ENCODE measurements at places on chromosomes 6 and 20.

DNA sequence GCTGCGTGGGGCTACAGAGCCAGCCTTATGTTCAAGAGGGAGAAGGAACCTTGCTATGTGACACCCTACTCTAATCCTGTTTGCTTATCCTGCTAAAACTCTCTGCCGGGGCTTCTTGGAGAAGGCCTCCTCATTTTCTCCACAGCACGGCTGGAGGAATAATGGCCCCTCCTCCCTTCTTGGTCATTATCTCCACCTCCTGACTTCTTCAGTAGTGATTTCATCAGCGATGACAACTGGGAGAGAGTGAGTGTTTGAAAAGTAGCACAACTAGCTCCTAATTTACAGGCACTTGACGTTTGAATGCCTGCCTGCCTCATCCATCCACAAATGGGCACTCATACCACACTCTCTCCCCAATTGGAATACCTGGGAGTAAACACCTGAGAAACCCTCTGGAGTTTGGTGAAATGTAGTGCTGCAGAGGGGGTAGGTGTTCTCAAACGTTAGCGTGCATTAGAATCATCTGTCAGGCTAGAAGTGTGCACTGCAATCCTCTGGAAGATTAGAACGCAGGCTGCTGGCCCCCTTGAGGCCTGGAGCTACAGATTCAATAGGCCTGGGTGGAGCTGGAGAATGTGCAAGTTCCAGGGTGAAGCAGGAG is 148.5 kb downstream of the FOXC1 start:
- no peak for DNase-seq

DNA sequence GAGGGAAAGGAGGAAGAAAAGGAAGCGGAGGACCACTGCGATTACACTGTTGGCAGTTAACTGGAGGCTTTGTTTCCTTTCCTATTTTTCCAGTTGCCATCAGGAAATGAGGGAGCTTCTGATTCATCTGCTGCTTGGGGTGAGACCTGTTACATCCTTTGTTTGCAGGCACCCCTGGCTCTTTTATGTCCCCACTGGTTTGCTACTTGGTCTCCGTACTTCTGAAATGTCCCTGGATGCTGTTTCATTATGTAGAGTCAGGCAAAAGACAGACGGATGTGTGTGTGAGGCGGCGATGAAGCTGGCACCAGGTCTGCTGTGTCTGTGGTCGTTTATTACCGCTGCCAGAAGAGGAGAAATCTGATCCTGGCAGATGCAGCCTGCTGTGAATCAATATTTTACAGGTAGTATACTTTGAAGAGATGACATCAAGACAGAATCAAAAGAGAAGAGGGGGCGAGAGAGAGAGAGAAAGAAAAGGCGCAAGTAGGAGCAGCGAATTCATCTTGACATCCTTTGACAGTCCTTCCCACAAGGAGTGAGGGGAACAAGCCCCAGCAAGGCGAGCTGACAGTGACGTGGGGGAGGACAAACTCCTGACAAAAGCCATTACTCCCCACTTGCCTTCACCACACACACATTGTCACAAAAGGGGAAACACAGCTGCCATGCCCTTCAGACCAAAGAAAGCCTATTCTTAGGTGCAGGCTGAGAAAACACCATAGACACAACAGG is 145.9 kb upstream of the FBXL4 start:
- no peak for DNase-seq

GRCh38 chr20:10675450-10675848 is 1.6 kb upstream of the JAG1 start:
- DNase-seq = no peak

GRCh38 chr20:32474967-32475811 is 109.9 kb downstream of the NOL4L start:
- DNase-seq = no peak

GRCh38 chr20:59018817-59019216 is 412 bp upstream of the TUBB1 start:
- DNase-seq = no peak

DNA sequence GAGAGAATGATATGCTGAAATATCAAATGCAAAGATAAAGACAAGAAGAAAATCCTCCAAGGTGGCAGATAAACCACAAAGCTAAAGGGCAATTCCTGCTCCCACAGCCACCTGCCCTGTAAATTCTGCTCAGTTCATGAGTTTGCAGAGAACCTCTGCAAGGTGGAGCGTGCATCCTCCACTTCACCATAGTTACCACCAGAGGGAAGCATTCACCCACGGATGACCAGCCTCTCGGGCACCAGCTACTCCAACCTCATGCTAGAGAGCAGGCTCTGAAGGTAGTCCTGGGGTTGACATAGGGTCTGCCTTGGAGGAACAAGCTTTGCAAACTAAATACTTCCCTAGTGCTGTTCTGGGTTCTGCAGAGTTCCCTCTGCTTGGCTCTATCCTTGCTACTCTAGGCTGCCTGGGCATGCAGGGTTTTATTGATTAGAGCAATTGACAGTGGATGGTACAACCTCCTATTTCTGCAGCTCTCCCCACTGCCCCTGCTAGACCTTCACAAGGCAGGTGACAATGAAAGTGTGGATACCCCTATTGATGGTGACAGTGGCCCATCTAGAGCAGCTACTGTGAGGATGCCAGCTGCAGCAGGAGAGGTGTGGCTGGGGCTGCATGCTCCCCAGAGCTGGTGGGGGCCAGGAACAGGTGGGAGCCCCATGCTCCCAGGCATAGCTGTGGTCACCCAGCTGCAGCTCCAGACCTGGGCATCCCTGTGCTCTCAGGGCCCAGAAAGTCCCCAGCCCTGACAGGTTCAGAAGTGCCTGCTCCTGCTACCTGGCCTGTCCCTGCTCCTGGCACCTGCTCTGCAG is 51.1 kb downstream of the GGTLC1 start:
- DNase-seq = no peak

- DNase-seq = no peak
These were observed 646 bp downstream of the HMGA1 start for GRCh38 chr6:34237316-34237721.

GRCh38 chr6:20291764-20292580 is 79.7 kb upstream of the MBOAT1 start:
- peak; percentile 71 for DNase-seq

DNA sequence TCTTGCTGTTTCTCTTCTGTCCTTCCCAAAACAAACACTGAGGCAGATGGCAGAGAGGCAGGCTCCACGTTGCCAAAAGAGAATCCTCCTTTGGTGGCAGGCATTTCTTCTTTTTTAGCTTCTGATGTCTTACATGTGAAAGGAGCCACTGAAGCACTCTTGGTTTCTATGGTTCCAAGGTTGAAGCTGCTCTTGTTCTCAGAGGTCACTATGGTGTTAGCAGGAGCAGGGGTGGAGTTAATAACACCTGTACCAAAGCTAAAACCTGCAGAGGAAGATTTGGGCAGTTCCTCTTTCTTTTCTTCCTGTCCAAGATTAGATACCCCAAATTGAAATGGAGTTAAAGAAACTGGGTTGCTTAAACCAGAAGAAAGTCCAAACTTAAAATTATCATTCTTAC is 28.8 kb downstream of the FAM8A1 start:
- DNase-seq = no peak

DNA sequence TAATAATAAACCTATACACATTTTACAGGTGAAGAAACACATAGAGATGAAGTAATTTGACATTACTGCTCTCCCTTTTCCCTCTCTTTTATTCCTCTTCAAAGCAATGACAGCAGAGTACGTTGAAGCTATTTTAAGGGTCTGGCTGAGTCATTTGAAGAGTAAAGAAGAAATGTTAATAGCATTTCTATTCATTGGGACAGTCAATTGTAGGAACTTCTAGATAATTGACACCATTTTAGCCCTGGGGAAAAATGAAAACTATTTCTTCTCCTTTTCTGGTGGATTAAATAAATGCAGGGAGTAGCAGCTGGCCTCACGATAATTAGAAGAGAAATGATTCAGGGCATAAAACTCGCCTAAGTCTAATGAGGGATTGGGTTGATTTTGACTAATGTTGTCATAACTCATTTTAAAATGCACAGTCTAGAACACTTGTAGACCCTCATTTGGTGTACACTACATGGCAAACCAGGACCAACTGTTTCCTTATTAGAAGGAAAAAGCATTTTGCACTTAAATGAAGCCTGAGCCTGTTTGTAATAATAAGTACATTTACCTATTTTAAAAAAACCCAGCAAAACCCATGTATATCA is 48.1 kb downstream of the RIPOR2 start:
- DNase-seq = no peak

DNA sequence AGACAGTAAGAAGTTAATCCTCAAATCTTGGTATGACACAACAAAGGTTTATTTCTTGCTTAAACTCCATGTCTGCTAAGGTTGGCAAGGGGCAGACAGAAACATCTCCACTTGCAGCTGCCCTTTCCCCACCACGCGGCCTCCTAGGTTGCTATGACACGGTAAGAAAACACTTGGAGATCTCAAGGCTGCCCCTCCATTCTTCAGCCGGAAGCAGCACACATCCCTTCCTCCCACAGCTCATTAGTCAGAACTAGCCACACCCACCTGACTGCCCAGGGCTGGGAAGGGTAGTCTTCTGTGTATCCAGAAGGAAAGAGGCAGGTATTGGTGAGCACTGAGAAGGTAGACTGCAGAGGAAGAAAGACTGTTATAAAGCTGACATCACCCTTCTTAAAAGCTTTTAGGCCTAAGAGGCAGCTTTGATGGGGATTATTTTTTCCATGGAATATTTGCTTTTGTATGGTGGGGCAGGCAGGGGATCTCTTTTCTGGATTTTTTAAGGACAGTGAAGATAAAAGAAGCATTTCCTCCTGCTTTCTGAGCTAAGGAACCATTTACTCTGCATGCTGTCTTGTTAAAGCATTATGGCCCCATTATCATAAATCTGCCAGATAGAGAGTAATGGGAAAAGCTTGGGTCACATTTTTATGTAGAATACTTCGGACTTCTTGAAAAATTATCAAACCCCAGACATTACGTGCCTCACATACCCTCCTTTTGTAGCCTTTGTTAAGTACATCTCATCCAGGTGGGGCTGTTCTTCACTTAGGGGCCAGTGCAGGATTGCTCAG is 41.6 kb downstream of the MRAP2 start:
- DNase-seq = no peak

DNA sequence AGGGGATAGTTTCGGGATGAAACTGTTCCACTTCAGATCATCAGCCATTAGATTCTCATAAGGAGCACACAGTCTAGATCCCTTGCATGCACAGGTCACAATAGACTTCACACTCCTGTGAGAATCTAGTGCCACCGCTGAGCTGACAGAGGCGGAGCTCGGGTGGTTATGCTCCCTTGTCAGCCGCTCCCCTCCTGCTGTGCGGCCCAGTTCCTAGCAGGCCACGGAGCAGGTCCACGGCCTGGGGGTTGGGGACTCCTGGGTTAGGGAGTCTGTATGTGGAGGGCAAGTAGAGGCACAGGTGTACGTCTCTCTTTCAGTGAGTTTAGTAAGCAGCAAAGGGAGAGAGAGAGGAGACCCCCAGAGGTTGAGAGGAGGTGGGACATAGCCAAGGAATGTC is 30.5 kb upstream of the MDFI start:
- no peak for DNase-seq

DNA sequence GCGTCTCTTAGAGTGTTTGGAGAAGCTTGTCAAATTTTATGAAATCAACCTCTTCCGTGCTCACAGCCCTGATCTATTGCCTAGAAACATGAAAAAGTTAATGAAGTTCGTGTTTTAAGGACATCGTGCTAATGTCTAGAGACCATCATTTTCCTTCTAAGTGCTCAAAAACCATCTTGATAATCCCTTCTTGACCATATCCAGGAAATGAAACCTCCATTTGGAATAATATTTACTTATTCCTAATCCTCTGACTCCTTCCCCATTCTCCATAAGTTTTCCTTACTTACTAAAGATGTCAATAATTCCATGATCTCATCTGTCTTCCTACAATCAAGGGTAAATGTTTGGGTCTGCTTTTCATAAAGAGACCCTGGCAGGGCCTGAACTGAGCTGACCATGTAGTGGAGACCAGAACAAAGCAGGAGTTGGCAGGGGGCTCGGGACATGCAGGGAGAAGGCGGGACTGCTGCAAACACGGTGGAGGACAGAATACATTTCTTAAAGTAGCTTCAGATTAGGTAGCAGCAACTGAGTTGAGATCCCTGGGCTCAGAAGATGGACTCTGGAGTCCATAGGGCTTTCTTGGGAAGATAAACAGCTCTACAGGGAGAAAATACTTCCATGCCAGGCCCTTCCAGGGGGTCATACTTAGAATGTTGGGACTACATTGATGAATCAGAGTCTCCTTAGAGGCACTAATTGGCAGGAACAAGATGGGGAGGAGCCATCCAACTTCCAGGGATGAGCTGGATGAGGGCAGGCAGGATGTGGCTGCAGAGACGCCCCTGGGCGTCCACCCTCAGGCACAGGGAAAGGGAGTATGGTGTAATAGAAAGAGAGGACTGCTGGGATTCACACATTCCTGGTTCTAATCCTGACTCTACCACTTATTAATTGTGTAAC is 100.7 kb downstream of the RIN2 start:
- DNase-seq = no peak

GRCh38 chr6:158744986-158745430 is 74.2 kb downstream of the EZR start:
- DNase-seq = no peak

DNA sequence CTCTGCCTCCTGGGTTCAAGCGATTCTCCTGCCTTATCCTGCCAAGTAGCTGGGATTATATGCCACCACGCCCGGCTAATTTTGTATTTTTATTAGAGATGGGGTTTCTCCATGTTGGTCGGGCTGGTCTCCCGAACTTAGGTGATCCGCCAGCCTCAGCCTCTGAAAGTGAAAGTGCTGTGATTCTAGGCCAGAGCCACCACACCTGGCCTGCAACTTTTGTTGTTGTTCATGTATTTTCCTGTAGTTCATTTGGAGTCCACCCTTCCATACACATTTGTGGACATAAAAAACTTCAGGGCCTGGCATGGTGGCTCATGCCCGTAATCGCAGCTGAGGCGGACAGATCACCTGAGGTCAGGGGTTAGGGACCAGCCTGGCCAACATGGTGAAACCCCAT is 14.5 kb downstream of the HSPA1B start:
- no peak for DNase-seq

GRCh38 chr20:44448753-44449546 is 26.7 kb upstream of the TTPAL start:
- DNase-seq = peak; percentile 21

DNA sequence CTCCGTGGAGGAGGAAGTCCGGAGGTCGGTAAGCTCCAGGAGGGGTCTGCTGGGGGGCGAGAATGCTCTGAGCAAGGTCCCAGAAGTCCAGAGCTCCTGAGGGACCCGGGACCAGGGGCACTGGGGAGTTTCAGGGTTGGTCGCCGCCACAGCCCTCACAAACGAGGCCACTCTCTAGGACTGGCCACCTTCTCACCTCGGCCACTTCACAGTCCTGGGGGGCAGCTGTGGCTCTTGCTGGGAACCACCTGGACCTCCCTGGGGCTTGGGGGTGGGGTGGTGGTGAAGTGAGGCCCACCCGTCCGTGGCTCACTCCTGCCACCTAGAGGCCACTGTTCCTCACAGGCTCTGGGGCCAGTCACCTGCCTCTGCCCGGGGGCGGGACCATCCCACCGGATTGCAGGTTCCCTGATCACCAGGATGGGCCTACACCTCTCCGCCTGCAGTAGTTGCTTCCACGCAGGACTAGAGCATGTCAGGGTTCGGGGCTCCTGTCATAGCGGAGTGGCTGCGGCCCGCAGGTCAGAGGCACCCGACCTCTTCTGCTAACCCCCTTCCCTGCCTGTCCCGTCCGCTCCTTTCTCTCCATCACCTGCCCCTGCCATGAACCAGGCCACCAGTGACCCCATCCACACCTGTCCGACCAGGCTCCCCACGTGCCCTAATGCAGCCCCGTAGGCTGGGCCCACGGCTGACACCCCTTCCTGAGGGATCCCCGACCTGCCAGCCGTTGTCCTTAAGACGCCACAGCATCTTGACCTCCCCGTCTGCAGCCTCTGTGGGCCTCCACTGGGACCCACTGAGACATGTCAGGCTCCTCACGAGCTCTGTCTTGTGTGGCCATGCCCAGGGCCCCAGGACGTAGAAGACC is 5.1 kb upstream of the TCEA2 start:
- DNase-seq = peak; percentile 53

Data from NCI-H1930 (cell line).